Colonic mucosa (tissue), 4 donors: ENCODE measurements at places on chromosomes 11 and 22. TPM values are rescaled to one million over a fixed set of nuclear protein-coding genes. Genes with fewer than 3 reads are reported as not detected.
A peak's percentile ranks its signal among the peaks of the same experiment; 100 is the strongest.

GRCh38 chr11:111045407-111045803 is 200.1 kb upstream of the POU2AF2 start:
- H3K27me3 ChIP-seq = no peaks in the 10 kb centered on the region
- no peak overlapping the region for H3K27ac ChIP-seq
- no peak for DNase-seq
- no peak overlapping the region for H3K4me3 ChIP-seq
- no peaks in the 10 kb centered on the region for H3K4me1 ChIP-seq

GRCh38 chr11:103995896-103996295 is 40.5 kb upstream of the DDI1 start:
- H3K27ac ChIP-seq = no peak overlapping the region
- no peaks in the 10 kb centered on the region for H3K36me3 ChIP-seq
- no peak overlapping the region for H3K4me3 ChIP-seq
- DNase-seq = no peak

- no peaks in the 10 kb centered on the region for H3K4me1 ChIP-seq
- H3K27ac ChIP-seq = no peak overlapping the region
- no peak overlapping the region for H3K4me3 ChIP-seq
- H3K27me3 ChIP-seq = no peaks in the 10 kb centered on the region
Measured at GRCh38 chr11:72648384-72649136, 25.7 kb downstream of the PDE2A start.

GRCh38 chr11:79062814-79063762 is 377.7 kb downstream of the TENM4 start:
- H3K36me3 ChIP-seq = no peaks in the 10 kb centered on the region
- DNase-seq = no peak
- H3K27me3 ChIP-seq = no peaks in the 10 kb centered on the region
- no peak overlapping the region for H3K27ac ChIP-seq
- no peaks in the 10 kb centered on the region for H3K4me1 ChIP-seq

GRCh38 chr22:39253435-39254070 is 8.8 kb upstream of the PDGFB start:
- no peak overlapping the region for H3K4me3 ChIP-seq
- peak; percentile 52 for DNase-seq
- H3K36me3 ChIP-seq = no peaks in the 10 kb centered on the region
- H3K27me3 ChIP-seq = peaks cover 12% of the 10 kb centered on the region
- H3K4me1 ChIP-seq = no peaks in the 10 kb centered on the region
- no peak overlapping the region for H3K27ac ChIP-seq

DNA sequence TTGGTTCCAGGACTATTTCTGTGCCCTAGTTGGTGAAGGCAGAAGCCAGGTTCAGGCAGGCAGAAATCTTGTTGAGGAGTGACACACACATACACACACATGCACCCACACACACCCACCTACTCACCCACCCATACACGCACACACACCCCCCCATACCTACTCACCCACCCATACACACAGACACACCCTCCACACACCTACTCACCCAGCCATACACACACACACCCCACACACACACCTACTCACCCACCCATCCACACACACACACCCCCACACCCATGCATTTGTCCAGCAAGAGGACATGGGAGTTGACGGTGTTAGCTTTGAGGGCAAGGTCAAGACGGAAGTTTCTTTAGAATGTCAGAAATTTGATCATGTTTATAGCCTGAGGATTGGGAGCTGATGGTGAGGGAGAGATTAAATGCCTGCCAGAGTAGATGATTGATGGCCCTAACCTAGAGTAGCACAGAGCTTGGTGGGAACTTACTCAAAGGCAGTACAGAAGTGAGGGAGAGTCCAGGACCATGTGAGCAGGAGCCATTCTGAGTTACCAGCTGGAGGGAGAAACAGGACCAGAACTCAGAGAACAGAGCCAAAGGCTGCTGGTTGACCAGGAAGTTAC is 68.9 kb downstream of the CYB5R2 start:
- DNase-seq = peak; percentile 79
- no peaks in the 10 kb centered on the region for H3K36me3 ChIP-seq
- H3K27ac ChIP-seq = peak overlapping the region; percentile 86
- H3K27me3 ChIP-seq = no peaks in the 10 kb centered on the region

- no peaks in the 10 kb centered on the region for H3K27me3 ChIP-seq
- H3K4me1 ChIP-seq = no peaks in the 10 kb centered on the region
- H3K27ac ChIP-seq = peak overlapping the region; percentile 20
- H3K36me3 ChIP-seq = no peaks in the 10 kb centered on the region
Measured at GRCh38 chr11:67409781-67410368, 5.6 kb upstream of the CARNS1 start.

- DNase-seq = peak; percentile 16
- no peaks in the 10 kb centered on the region for H3K4me1 ChIP-seq
- no peaks in the 10 kb centered on the region for H3K36me3 ChIP-seq
- no peak overlapping the region for H3K27ac ChIP-seq
- H3K27me3 ChIP-seq = no peaks in the 10 kb centered on the region
Measured at GRCh38 chr11:12052676-12053605, 44.5 kb upstream of the DKK3 start.

GRCh38 chr11:102989379-102990047 is 34.0 kb upstream of the MMP13 start:
- no peaks in the 10 kb centered on the region for H3K36me3 ChIP-seq
- no peak overlapping the region for H3K4me3 ChIP-seq
- H3K27me3 ChIP-seq = no peaks in the 10 kb centered on the region

GRCh38 chr11:117087446-117087845 is 10.8 kb downstream of the SIK3 start:
- H3K27ac ChIP-seq = no peak overlapping the region
- H3K4me3 ChIP-seq = no peak overlapping the region
- no peaks in the 10 kb centered on the region for H3K27me3 ChIP-seq
- DNase-seq = no peak

- peak overlapping the region; percentile 41 for H3K4me3 ChIP-seq
- H3K27me3 ChIP-seq = no peaks in the 10 kb centered on the region
- no peaks in the 10 kb centered on the region for H3K36me3 ChIP-seq
- peak; percentile 94 for DNase-seq
- H3K27ac ChIP-seq = peak overlapping the region; percentile 96
Measured at GRCh38 chr22:37676736-37677492, 1.5 kb downstream of the LGALS1 start.

- H3K4me1 ChIP-seq = no peaks in the 10 kb centered on the region
- no peak overlapping the region for H3K4me3 ChIP-seq
- no peak for DNase-seq
- H3K36me3 ChIP-seq = no peaks in the 10 kb centered on the region
- no peaks in the 10 kb centered on the region for H3K27me3 ChIP-seq
- H3K27ac ChIP-seq = no peak overlapping the region
Measured at GRCh38 chr11:107819361-107820014, 39.1 kb downstream of the SLC35F2 start.

DNA sequence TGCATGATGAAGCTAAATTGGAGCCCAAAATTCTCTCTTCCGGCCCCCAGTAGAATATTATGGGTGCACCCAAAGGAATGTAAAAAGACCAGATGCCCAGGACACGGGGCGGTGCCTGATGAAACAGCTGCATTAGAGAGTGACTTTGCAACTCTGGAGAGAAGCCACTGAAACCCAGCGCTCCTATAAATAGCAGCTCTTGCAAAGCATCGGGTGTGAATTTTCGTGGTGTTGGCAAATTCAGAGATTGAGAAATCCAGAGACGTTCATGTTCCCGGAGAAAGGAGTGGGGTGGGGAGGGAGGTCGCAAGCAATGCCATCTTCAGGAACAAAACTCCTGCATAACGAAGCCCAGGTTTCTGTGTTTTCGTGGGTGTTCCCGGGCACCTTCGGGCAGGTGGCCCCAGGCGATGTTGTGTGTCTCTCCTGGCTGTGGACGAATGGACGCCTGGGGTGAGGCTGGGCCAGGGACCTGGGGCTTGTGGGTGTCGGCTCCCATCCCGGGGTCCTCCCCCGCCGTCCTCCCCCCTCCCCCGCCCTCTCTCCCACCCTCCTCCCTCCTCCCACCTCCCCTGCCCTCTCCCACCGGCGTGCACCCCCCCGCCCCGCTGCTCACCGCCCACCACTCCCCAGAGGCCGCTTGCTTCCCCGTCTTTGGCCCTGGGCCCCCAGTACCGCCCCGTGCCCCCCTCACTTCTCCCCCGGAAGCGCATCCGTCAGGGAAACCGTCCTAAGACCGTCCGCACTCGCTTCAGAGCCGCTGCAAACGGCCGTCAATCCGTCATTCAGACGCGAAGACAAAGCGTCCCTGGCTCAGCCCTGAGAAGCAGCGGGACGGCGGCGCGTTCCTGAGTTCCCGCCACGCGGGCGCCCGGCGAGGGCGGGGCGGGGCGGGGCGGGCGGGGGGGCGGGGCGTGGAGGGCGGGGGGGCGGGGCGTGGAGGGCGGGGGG is 26.7 kb upstream of the TOLLIP start:
- H3K4me1 ChIP-seq = peaks cover 12% of the 10 kb centered on the region
- H3K36me3 ChIP-seq = no peaks in the 10 kb centered on the region
- peak; percentile 59 for DNase-seq
- no peaks in the 10 kb centered on the region for H3K27me3 ChIP-seq
- peak overlapping the region; percentile 33 for H3K4me3 ChIP-seq

GRCh38 chr11:72418834-72419560 is 15.3 kb downstream of the CLPB start:
- no peaks in the 10 kb centered on the region for H3K27me3 ChIP-seq
- no peak for DNase-seq
- H3K4me3 ChIP-seq = no peak overlapping the region
- peaks cover 4% of the 10 kb centered on the region for H3K4me1 ChIP-seq

DNA sequence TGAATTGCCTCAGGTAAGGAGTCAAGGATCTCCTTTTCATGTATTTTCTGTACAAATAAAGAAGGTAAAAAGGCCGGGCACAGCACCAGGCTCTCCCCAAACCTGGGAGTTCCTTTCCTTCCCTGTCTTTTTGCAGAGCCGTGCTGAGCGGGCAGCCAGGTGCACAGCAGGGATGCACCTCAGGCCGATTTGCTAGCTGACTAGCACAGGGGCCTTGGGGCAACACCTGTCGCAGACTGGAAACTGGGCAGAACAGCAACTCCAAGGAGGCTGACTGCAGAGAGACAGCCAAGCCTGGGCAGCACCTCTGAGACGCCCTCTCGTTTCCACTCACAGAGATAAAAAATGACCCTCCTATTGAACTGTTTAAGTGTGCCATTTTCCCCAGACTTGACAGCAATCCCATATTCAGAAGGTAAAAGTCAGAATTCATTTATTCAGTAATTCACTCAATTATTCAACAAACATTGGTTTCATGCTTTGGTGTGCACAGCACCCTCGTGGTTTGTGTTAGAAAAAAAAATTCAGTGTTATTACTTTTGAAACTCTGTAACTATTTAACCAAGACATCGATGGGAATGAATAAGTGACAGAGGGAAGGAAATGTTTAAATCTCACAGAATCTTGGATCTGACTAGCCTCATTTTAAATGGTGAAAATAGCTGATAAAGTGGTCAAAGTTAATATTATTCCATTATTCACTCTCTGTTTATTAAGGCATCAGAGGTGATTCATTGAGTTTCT is 120.9 kb downstream of the GALNT18 start:
- no peak overlapping the region for H3K27ac ChIP-seq
- DNase-seq = no peak
- no peaks in the 10 kb centered on the region for H3K36me3 ChIP-seq
- H3K4me3 ChIP-seq = no peak overlapping the region

DNA sequence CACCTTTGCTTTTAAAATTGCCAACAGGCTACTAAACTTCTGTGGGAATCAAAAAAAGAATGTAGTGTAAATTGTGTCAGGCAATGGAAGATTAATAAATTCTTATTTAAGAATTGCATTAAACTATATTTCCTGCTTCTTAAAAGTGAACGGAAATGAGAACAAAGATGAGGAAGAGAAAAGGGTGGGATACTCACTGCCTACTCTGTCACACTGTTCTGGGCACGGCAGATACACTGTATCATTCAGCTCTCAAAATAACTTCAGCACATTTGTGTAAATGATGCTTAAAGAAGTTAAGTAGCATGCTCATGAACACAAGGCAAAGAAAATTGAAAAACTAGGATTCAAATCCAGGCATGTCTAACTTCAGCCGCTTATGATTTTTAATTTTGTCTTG is 218.7 kb downstream of the DCDC1 start:
- H3K4me1 ChIP-seq = no peaks in the 10 kb centered on the region
- no peak overlapping the region for H3K4me3 ChIP-seq
- H3K27ac ChIP-seq = no peak overlapping the region
- no peak for DNase-seq
- H3K36me3 ChIP-seq = no peaks in the 10 kb centered on the region

DNA sequence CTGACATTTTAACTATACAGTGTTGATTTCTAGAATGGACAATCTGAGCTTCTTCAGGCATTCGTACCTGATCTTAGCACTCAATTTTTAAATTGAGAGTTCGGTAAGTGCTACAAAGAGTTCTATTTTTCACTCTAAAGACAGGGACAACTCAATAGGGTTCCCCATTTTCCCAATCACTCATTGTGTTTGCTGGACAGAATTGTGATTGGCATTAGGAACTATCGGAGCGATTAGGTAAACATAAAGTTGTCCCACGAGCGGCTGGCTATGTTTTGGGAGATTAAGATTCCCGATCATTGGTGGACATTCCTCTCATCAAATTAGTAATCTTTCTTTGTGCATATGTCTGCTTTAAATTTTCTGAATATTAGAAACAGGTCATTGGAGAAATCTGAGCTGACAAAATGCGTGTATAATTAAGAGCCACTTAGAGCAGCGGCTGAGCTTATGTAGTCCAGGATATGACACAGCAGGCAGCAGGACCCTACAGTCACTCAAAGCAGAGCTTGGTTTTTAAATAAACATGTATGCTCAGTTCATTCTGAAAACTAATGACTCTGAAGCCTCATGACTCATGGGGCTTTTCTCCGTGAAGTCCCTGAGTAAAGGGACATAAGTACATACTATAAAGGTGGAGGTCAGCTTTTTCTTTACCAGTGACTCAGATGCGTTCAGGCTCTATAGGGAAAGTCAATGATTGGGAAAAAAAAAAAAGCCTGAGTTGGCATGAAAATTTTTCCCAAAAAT is 109.4 kb downstream of the GRIA4 start:
- H3K4me1 ChIP-seq = no peaks in the 10 kb centered on the region
- H3K27ac ChIP-seq = no peak overlapping the region
- H3K4me3 ChIP-seq = no peak overlapping the region
- H3K36me3 ChIP-seq = no peaks in the 10 kb centered on the region
- no peak for DNase-seq

DNA sequence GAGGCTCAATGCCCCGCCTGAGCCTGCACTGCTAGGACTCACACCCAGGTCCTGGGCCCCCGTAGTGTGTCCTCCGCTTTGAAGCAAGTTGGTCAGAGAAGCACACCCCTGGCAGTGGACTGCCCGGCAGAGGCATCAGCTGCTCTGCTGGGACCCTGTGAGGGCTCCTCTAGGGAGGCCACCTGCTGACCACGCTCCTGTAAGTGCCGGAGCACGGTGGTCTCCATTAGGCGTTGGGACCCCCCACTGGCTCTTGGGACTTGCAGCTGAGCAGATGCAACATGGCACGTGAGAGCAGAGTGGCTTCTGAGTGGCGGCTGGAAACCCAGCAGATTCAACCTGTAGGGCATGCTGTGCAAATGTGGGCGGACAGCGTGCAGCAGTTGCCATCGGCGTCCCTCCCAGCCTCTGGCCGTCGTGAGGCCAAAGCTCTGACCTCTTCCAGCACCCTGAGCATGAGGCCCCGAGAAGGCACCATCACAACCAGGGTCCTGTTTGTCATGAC is 16.9 kb downstream of the MRGPRG start:
- H3K4me1 ChIP-seq = no peaks in the 10 kb centered on the region
- no peaks in the 10 kb centered on the region for H3K36me3 ChIP-seq
- DNase-seq = no peak
- peaks cover 17% of the 10 kb centered on the region for H3K27me3 ChIP-seq

GRCh38 chr11:73912026-73912425 is 35.2 kb downstream of the PAAF1 start:
- no peak for DNase-seq
- H3K27ac ChIP-seq = no peak overlapping the region
- no peaks in the 10 kb centered on the region for H3K4me1 ChIP-seq
- no peaks in the 10 kb centered on the region for H3K36me3 ChIP-seq

MFRP gene
- not detected for total RNA-seq

PRCP gene
- 24.9 TPM for total RNA-seq

UBXN1 gene
- 87.8 TPM for total RNA-seq

A4GALT gene
- 2.7 TPM for total RNA-seq

DUSP18 gene
- 15.2 TPM for total RNA-seq

MPPED1 gene
- total RNA-seq = 0.05 TPM

LDLRAD3 gene
- 2.9 TPM for total RNA-seq

MMP7 gene
- total RNA-seq = 0.29 TPM
